ENCODE measurements at places on chromosomes 5 and 9.
A peak's percentile ranks its signal among the peaks of the same experiment; 100 is the strongest.

GRCh38 chr9:136644343-136644592, 18.4 kb upstream of the EGFL7 start:
- DNase-seq, result no peak

DNA sequence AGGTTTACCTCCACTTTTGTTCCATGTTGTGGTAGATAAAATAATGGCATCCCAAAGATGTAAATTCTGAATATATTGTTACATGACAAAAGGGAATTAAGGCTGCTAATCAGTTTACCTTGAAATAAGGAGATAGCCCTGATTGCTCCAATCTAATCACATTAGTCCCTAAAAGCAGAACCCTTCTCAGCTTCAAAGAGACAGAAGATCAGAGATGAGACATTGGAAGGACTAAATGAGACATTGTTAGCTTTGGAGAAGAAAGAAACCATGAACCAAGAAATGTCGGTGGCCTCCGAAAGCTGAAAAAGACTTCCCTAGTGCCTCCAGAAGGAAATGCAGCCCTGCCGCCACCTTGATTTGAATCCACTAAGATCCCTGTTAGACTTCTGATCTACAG, 82.8 kb upstream of the PARP8 start:
- DNase-seq, result no peak

DNA sequence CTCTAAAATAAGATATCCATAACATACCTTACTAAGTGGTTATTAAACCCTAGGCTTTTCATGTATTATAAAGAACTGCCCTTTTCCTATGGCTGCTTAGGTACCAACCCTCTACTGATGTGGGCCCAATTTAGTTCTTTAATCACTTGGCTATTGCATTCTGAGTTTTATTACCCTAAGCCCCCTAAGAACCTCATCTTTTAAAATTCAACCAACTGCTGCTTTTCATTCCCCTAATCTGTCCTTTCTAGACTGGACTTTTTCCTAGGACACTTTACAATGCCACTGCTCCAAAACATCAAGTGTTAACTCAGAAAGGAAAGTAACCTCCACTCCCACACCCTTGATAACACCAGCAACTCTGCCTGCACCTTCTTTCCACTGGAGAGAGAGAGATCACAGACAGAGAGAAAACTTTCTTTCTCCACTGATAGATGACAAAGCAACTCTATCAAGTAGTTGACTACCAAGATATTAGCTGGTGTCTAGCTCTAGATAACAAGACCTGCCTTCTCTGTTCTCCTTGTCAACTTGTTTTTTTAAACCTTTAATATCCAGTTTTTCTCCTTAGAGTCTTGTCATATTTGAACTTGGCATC, 27.3 kb downstream of the ELL2 start:
- no peak for DNase-seq

DNA sequence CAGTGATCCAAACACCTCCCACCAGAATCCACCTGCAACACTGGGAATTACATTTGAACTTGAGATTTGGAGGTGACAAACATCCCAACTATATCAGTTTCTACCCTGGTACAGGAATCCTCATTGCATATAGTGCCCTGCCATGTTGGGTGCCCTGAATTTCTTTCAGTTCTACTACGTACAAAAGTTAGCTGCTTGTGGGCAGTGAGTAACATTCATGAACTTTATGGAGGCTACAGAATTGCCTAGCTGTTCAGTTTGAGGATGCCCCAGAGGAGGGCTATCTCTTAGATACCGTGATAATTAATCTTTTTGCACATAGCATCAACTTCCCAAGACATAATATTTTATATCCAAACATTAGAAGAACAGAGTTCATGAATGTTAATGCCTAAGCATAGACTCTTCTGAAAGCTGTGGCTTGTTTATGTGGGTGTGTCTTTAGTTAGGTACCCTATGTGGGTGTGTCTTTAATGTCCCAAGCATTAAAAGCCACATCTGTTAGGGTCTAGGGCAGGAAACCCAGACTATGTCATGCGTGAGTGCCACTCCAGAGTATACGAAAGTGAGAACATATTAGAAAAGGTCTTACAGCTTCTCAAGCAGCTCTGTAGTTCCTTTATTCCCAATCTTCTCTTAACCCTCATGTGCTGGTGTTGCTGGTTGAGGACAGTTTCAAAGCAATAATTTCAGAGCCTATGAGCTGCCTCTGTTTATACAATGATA, 47.0 kb upstream of the CHD1 start:
- no peak for DNase-seq

DNA sequence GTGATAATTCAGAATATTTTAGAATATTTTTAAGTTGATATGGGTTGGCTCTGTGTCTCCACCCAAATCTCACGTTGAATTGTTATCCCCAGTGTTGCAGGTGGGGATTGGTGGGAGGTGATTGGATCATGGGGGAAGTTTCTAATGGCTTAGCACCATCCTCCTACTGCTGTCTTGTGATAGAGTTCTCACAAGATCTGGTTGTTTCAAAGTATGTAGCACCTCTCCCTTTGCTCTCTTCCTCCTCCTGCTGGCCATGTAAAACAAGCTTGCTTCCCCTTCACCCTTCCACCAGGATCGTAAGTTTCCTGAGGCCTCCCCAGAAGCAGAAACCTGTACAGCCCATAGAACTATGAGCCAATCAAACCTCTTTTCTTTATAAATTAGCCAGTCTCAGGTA, 214.6 kb upstream of the C9orf72 start:
- no peak for DNase-seq

GRCh38 chr9:22919423-22919822, 472.8 kb downstream of the DMRTA1 start:
- DNase-seq, result no peak

DNA sequence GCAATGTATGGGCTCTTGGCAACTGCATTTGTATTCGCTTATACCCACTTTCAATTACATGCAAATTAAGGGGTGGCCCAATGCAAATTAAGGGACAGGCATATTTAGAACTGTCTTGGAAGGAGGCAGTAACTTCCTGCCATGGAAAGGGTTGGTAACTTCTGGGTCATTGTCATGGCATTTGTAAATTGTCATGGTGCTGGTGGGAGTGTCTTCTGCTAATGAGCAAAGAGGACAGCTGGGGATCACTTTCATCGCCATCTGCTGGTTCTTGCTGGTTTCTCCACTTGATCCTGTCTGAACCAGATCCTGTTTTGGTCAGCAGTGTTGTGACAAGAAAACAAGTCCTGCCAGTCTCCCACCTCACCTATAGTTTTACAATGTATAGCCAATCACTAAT, 23.3 kb upstream of the UGT3A2 start:
- DNase-seq, result no peak

DNA sequence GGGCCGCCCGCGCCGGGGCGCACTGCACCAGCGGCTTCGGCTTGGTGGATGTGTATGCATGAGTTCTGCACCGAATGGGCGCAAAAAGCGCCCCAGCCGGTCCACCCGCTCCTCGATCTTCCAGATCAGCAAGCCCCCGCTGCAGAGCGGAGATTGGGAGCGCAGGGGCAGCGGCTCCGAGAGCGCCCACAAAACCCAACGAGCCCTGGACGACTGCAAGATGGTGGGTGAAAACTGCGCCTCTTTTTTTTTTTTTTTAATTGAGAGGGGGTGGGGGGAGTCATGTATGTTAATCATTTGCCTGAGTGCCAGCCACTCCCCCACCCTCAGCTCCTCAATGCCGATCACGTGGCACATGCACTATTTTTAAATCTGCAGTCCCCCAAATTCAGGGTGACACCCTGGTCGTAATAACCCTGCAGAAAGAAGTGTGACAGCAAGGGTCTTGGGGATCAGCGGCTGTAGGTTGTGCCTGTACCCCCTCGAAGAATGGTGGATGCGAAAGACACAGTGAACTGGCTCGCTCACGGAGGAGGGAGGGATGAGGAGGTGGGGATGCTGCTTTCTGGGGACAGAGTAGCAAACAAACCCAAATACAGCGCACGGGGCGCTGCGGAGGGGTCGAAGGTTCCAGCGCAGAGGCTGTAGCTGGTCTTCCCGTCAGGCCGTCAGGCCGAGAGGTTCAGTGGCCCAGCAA, 900 bp downstream of the RGS7BP start:
- DNase-seq, result peak; percentile 54

GRCh38 chr9:18910916-18911315, 122.1 kb downstream of the SAXO1 start:
- DNase-seq, result no peak

All from spinal cord (tissue), 10 donors.